ENCODE measurements at places on chromosomes 11 and 22.
A peak's percentile ranks its signal among the peaks of the same experiment; 100 is the strongest.

DNA sequence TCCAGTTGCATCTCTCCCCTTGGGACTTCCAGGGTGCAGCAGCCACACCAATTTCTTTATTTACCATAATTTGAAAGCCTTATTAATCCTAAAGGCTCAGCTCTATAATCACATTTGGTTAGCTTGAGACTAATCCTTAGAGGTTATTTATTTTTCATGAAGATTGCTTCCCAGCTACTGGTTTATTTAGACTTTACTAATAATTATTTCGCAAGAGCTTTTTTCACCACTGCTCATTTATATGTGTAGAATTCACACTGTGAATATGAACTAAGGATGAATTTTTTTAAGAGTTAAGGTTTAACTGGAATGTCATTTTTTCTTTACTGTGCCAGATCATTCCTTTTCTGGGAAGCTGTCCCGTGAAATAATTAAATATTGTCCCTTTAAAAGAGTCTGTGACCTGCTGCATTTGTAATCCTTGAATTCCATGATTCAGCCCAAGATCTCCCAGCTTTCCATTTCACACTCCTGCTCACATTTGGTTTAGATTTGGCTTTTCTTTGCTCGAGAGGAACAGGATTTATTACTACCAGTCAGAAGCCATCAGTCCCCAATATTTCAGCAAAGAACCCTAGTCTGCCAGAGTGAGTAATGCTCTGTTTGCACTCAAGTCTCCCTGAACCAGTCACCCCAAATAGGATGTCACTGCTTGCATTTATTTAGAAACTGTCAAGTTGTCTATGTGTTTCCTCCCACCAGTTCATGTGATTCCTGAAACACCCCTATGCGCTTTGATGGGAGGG, 4.4 kb upstream of the CD44 start:
- DNase-seq: no peak

GRCh38 chr11:70299636-70300035, 29.1 kb downstream of the PPFIA1 start:
- no peak for DNase-seq

DNA sequence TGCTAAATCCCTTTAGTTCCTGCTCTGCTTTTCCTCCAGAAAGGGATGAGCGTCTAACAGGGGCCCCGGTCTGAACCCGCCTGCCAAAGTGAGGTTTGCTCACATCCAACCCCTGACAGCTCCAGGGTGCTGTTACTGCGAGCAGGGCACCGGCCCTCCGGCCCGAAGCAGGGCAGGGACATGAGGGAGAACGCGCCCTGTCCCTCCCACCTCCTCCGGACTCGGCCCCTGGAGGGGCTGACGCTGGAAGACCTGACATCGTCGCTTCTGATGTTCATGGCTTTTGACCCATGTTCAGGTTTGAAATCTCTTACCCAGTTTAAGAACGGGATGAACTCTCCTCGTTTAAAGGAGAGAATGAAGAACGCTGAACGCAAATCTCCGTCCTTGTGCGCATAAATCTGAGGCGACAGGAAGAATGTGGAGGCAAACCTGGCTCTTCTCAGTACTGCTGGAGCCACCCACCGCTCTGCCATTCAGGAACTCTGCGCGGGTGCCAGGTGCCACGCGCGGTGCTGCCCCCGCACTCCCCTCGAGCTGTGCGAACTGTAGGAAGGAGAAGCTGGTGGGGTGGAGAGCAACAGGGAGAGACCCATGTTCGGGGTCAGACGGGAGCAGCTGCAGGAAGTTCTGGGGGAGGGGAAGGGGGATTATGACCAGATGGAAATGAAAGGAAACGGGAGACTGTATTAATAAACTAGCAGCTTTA, 826 bp upstream of the EEF1G start:
- peak; percentile 35 for DNase-seq

DNA sequence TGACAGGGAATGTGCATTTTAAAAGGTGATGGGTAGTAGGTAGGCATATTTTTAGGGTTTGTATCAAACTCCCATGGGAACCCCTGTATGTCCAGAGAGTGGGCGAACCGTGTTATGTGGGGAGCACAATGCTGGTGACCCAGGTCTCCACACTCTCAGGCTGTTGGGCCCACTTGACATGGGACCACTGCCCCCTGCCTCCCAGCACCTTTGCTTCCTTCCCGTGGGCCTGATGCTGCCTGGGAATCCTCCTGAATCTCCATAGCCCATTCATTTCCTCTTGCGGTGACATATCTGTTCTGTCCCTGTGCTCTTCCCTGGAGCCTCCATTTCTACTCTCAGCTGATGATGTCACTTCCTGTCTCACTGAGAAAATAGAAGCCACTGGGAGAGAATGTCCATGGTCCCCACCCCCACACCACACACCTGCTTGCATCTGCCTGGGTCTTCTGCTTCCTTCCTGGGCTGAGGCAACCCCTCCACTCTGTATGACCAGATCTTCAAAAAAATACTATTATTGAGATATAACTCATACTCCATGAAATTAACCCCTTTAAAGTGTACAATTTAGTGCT, 55.8 kb upstream of the THY1 start:
- DNase-seq: no peak

DNA sequence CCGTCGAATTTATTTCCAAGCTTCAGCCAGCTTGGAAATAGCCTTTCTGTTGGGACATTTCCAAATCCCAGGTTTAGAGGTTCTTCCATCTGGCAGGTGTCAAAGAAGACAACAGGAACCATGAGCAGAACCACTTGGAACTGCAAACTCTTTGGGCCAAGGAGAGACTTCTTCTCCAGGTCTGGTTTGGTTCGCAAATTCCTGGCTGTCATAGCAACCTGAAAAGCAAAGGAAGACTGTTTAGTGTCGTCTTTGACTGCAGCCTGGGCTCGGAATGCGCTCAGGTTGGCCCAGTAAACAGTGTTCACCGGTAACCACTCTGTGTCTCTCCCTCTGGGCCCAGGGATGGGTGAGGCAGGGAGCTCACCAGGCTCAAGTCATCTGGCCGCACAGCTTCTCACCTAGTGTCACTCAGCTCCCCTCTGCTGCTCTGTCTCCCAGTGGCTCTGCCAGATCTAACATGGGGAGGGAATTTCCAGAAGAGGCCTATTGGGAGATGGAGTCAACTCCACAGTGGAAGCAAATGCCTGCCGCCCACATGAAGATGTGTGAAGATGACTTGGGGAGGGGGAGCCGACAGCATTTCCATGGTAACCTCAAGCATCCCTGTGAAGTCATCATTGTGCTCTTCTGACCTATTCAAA, 11.9 kb upstream of the CLMP start:
- no peak for DNase-seq

DNA sequence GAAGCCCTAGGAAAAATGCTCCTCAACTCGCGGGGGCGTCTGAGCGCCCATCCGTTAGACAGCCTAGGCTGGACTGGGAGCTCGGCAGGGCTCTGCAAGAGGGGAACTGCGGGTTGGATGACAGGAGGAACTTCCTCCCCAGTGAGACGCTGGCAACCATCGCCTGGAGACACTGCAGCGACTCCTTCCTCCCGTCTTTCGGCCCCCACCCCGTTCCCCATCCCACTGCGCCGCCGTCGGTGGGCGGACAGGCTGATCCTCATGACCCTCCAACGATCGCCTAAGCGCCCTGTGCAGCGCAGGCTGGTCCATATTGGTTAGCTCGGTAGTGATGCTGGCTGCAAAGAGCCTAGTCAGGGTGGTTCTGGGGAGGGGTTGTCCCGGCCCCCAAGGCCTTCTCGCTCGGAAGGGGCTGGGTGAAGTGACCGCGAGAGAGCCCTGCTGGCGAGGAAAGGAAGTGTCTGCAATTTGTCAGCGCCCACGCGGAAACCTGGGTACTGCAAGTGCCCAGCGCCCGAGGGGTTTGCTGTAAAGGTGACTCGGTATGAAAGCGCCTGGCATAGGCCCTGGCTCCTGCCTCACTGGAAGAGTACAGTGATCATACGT, 638 bp downstream of the NRGN start:
- peak; percentile 78 for DNase-seq

DNA sequence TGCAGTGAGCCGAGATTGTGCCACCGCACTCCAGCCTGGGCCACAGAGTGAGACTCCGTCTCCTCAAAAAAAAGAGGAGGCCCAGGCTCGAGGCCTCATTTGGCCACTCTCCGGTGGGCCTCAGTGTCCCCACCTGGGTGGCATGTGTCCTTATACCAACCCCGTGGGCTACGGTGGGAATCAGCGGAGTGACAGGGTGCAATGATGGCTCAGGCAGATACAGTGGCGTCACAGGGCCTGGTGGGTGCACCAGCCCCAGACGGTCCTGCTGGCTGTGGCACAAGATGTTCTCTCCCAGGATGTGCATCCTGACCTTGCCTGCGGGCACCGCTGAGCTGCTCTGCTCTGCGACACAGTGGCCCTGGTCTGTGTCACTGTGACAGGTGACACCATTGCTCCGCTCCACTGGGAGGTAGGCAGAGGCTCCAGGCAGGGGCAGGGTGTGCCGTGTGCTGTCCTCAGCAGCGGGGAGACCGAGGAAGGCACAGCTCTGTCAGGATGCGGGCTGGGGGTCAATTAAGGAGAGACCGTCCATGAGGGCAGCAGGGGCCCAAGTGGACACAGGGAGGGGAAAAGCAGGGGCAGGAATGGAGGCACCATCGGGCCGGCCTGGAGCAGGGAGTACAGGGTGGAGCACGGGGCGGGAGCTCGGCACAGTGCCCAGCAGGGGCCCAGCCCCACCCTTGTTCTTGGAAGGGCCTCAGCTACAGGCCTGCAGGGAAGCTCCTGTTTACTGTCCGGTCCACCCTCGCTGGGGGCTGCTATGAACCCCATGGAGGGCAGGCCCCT, 21.7 kb upstream of the TH start:
- no peak for DNase-seq

DNA sequence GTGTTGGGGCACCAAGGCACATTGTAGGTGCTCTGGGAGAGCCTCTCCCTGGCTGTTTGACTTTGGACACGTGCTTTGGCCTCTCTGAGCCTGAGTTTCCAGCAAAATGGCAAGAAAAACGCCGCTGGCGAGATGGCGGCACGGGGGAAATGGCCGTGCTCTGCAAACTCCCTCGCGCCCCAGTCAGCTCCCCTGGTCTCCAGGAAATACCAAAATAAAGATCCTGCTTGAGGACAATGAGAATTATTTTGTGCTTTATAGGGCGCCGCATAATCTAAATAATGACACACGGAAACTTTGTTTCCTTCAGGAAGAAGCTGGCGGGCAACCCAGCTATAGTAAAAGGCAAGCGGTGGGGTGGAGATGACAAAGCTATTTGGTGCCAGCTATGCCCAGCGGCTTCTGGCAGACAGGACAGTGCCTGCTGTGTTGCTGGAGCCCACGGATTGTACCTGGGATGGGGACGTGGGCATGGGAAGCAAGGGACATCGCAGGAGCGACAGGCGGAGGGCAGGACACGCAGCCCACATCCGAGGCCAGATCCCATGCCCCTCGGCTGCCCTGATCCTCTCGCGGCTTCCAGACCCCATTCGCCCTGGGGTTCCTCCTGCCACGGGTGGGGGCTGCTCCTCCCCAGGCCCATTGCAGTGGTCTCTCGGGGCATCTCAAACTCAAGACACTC, 26.3 kb upstream of the RFPL3 start:
- no peak for DNase-seq

DNA sequence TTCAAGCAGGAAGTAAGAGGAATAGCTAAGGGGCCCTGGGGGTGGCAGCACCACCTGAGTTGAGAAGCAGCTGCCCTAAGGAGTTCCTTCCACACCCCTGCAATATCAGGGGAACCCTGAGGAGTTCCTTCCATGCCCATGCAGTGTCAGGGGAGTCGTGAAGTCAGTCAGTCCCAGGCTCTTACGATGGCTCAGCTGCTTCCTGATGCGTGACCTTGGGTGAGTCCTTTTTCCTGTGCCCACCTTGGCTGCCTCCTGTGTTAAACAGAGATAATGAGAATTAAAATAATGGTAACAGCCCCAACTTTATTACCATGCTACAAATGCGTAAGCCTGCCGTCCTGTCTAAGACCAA, 181.1 kb downstream of the MIAT start:
- no peak for DNase-seq

DNA sequence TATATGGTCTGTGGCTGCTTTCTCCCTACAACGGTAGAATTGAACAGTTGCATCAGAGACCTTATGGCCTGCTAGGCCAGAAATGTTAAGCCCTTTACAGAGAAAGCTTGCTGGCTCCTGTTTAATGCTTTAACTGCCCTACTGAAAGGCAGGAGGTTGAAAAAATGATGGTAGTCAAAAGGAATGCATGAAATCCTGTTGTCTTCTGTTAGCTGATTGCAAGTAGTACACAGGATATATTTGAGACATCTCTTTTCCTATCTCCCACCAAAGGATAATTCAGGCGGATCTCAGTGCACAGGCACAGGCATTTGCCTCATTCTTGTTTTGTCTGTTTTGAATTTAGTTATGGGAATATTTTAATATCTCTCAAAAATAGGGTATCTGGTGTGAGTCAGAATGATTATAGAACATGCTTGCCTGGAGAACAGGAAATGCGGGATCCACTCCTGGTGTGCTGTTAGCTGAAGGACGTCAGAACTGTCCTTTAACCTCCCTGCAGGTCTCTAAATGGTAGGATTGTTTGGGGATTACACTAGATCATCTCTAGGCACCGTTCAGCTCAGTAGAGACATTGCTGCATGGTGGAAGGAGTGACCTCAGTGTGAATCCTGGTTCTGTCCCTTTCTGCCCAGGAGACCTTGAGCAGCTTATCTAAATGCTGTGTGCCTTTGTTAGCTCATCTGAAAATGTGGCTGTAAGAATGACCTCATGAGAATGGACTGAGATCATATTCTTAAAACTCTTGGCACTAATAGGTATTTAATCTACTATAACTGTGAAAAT, 49.5 kb downstream of the PACS1 start:
- DNase-seq: no peak

All from stimulated activated CD4-positive, alpha-beta T cell treated with anti-CD3 and anti-CD28 coated beads, Interleukin-15, amount 100 ng/mL, for 24 hours (primary cell).